ENCODE measurements at places on chromosomes 12 and 14.

DNA sequence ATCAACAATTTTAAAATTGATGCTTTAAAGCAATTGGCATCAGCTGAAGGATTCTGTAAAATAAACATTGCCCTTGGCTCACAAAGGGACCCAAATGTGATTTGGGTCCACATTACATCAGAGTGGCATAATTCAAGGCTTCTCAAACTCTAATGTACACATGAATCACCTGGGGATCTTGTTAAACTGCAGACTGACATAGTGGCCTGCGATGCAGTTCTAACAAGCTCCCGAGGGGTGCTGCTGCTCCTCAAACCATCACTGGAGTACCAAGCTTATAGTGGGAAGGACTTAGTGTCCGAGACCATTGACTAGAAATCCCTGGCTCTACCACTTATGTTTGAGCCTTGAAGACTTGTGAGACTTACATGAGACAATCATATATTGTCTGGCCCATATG is 31.8 kb upstream of the DNM1L start:
- DNase-seq, result no peak

DNA sequence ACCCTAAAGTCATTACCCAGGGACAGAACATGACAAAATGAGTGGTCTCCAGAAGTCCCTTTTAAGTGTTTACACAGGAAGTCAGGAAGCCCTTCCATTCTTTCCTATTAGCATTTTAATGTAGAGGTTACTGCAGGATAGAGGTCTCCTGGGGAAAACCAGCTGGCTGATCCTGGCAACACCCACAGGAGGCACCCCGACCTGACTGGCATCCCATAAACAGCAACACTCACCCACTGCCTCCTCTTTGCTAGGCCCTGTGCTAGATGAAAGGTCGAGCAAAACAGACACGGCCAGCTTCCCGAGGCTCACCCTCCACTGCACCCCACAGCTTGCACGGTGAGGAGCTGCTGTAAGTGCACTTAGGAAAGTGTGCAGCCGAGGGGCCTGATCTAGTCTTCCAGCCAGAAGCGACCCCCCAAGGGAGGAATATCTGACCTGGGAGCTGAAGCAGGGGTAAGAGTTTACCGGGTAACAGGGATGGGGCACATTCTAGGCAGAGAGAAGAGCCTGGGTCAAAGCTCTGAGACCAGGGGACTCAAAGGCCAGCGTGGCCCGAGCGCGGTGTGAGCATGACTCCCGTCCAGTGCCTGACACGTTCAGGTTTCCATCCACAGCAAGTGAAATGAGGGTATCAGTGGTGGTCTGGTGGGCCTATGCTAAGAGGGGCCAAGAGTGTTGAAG is 9.0 kb downstream of the DAZAP2 start:
- DNase-seq, result no peak

- DNase-seq, result no peak
Measured at GRCh38 chr12:125357561-125357960, 292.3 kb downstream of the AACS start.

DNA sequence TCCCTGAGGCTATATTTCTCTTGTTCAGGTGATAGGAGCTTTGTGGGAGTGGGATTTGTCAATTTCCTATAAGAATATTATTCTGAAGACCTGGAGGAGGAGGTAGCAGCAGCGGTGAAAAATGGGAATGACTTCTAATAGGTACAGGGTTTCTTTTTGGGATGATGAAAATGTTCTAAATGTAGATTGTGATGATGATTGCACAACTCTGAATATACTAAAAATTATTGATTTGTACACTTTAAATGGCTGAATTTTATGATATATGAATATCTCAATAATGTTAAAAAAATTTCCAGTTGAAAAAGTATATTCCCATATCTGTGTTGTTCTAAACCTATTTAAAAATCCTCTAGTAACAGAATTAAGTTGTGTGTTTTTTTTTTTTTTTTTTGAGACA is 22.8 kb downstream of the HSD17B6 start:
- DNase-seq, result no peak

- DNase-seq, result no peak
Measured at GRCh38 chr14:99755629-99756603, 37.3 kb upstream of the EML1 start.

DNA sequence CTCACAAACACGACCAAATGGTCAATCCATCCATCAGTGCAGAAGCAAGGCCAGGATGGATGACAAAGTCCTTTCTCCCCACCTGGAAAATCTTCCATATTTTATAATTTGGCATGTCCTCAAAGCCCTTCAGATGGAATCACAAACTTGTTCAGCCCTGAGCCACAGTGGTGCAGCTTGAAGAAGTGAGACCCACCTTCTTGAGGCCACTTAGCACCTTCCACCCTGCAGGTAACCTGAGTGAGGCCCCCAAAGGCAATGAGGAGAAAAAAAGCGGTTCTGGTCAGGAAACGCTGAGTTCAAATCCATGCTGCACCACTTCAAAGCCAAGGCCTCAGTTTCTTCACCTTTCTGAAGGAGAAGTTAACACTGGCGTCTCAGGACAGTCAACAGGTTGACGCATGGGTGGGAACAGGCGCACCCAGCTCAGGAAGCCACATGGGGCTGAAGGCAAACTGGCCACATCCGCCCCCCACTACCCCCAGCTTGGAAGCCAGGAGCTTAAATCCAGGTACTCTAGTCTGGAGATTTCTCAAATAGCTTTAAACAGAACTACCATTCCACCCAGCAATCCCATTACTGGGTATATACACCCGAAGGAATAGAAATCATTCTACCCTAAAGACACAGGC is 320.4 kb downstream of the BCL11B start:
- DNase-seq, result no peak

DNA sequence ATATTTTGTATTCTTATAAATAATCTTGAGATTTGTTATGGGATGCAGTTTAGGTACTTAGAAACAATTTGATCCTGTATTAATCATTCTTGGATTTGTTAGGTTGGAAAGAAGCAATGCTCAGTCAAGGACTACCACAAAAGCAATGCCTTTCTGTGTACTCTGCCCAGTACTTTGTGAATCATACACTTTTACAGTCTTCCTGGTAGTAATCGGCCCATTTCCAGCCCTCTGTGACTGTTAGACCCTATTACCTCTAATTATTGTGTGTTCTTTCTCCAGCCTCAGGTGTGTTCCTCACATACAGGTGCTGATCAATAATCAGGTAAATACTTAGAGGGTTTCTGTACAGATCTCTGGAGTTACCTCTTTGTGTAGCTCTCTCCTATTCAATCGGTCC is 609.0 kb downstream of the KCNH5 start:
- DNase-seq, result no peak

DNA sequence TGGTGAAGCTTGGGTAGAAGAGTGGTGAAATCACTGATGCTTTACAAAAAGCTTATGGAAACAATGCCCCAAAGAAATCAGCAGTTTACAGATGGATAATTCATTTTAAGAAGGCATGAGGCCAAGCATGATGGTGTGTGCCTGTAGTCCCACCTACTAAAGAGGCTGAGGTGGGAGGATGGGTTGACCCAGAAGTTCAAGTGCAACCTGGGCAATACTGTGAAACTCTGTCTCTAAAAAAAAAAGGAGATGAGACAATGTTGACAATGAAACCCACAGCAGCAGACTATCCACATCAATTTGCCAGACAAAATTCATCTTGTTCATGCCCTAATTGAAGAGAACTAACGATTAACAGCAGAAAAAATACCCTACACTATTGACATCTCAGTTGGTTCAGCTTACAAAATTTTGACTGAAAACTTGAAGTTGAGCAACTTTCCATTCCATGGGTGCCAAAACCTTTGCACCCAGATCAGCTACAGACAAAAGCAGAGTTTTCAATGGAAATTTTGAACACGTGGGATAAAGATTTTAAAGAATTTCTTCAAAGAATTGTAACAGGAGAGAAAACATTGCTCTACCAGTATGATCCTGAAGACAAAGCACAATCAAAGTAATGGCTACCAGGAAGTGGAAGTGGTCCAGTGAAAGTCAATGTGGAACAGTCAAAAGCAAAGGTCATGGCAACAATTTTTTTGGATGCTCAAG is 26.7 kb downstream of the BTG1 start:
- no peak for DNase-seq

- DNase-seq, result no peak
Measured at GRCh38 chr12:19105463-19105862, 24.1 kb upstream of the PLEKHA5 start.

DNA sequence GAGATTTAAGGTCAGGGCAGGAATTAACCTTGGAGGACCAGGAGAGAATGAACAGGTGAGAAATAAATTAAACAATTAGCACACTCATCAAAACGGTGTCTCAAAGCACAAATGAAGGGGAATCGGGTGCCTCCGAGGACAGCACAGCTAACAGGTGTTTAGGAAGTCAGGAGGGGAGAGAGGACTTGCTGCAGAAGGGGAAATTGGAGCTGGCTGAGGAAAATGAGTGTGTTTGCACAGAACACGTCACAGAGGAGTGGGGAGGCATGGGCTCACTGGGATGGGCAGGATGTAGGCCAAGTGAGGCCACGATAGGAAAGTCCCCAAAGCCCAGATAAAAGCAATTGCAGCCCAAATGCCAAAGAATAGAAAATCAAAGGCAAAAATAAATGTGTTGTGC is 121.7 kb downstream of the ZNF664 start:
- no peak for DNase-seq

GRCh38 chr12:66217342-66217917 is 28.4 kb downstream of the IRAK3 start:
- DNase-seq, result no peak

DNA sequence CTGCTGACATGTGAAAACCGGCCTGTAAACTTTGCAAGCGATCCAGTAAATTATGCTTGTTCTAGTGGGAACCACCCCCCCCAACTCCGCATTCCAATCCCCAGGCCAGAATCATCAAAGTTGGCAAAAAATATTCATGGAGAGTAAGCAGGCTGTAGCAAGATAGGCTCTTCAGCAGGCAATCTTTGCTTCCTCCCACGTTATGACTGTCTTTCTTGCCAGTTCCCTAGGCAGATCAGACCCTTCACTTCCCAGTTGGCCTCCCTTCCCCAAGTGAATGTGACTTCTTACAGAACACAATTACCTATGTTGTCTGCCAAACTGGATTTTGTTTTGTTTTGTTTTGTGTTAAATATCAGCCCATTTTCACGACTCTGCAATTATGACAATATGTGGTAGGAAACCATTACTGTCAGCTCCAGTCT is 1.2 kb upstream of the PTGER2 start:
- DNase-seq, result no peak

DNA sequence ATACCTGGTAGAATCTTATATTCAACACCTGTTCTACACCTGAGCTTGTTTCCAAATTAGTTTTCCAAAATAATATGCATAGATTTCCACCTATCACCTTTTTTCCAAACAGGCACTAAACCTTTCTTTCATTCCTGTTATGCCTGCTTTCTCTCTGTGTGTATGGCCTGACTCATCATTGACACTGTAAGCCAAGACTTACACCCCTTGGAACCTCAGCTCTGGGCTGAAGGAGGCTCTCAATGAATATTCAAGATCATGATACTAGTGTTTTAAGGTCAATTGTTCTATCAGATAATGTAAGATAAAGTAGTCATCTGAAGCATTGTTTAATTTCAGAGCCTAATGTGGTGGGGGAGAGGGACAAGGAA is 1193.3 kb downstream of the FLRT2 start:
- no peak for DNase-seq

GRCh38 chr14:55077170-55078151 is 26.0 kb downstream of the MAPK1IP1L start:
- DNase-seq, result no peak
